ENCODE measurements at places on chromosomes 13 and 19.

- no peak for DNase-seq
Measured at GRCh38 chr13:31328549-31329235, 128.9 kb downstream of the B3GLCT start.

DNA sequence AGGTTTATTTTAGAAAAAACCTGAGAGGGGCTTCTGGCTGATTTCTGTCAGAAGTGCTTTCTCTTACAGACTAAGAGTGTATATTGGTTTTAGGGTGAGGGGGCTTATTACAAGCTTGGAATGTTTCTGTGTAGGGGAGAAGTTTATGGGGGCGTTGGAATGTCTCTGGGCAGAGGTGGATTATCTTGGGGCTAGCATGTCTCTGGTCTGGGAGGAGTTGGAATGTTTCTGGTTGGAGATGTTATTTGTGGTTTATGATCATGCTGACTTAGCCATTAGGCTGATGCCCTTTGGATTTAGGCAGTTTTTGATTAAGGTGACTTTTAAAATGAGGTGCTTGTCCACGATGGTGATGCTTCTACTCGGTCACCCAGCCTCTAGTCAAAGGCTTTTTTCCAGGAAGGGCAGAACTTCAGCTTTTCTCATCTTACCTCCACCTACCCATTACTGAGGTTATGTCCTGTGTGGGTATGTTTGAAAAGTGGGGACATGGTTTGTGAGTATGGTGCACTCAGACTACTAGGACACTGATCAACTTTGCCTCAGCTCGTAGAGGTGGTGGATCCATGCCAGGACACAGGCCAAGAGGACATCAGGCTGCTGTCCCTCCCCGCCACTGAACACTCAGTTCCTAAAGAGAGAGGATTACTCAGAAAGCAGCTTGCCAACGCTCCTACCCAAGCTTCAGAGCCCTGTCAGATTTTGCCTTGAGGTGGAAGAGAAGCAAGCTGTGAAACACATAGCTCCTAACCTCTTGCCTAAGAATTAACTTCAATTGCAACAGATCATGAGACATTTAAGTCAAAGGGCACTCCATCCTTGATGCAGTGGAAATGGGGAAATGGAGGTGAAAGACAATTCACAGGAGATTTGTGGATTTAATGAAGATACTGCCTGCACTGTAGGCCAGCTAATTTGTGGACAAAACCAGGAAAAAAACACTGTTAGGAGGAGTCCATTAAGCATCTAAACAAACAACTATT is 63.6 kb downstream of the ZNF44 start:
- DNase-seq, result no peak

GRCh38 chr19:4597278-4597974 is 37.9 kb upstream of the SEMA6B start:
- DNase-seq, result no peak

GRCh38 chr13:39767791-39768517 is 112.5 kb downstream of the COG6 start:
- no peak for DNase-seq

DNA sequence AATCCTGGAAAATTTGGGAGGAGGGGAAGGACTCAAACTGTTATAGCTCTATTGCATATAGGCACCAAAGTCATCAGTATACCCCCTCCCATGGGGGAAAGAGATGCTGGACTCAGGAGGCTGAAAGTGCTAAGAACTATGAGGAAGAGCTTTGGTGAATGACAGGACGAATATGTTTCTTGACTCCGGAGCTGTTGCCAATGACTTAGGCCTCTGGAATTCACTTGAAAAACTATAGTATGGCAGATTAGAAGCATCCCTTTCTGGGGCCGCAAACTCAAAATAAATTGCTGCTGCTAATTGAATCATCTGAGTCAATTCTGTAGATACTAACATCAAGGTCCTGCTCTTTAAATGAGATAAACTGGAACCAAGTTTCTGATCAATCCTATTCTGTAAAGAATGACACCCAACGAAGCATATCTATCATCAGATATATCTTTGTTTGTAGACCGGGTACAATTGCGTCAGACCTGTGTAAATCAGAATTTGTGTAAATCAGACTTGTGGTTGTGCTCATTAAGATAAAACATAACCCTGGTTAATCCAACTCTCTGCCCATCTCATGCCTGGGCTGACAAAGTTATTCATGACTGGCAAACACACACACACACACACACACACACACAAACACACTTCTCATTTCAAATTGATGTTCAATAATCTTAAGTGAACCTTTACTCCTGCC is 1793.8 kb upstream of the PCDH20 start:
- DNase-seq, result no peak

DNA sequence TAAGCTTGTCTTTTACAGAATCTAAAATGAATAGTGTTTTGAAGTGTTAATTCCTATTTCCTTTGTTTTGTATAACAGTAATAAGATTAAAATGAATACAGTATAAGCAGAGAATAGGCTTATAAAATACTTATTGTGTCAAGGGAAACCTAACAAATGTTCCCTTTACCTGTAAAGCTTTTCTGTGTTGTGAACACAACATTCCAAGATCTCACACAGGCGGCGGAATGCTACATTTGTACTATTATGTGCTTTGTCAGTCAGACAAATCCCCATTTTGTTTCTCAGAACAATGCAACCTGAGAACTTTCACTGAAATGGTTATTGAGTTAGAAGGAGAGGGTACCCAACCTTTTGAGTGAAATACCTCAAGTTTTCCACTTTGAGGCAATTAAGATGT is 1170.3 kb downstream of the OLFM4 start:
- no peak for DNase-seq

GRCh38 chr13:70255406-70255991 is 147.2 kb upstream of the KLHL1 start:
- DNase-seq, result no peak

Measured in ecto neural progenitor cell (in vitro differentiated cells).